ENCODE measurements at places on chromosomes 5 and 9.

- no peak for DNase-seq
These were observed 172.1 kb downstream of the PPP2R2B start for GRCh38 chr5:146706321-146706972.

- DNase-seq, result no peak
These were observed 2.0 kb upstream of the FOXB2 start for GRCh38 chr9:77017505-77017894.

DNA sequence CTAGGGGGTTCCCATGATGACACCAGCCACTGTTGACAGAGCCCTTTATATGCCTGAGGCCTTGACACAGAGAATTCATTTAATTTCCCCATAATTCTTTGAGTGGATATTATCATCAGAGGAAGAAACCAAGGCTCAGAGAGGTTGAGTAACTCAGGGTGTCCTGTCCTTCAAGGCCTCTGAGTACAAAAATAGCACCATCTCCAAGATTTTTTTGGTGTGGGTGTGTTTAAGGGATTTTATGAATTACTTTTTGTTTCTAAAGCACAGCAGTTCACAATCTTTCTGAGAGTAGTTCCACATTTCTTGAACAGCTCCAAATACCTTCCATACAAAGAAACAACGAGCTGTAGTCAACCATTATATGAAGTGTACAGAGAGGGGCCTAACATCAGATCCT lies 6.2 kb upstream of the GSN start:
- no peak for DNase-seq

- DNase-seq, result peak; percentile 90
These were observed 27.2 kb downstream of the NEK6 start for GRCh38 chr9:124284940-124285441.

DNA sequence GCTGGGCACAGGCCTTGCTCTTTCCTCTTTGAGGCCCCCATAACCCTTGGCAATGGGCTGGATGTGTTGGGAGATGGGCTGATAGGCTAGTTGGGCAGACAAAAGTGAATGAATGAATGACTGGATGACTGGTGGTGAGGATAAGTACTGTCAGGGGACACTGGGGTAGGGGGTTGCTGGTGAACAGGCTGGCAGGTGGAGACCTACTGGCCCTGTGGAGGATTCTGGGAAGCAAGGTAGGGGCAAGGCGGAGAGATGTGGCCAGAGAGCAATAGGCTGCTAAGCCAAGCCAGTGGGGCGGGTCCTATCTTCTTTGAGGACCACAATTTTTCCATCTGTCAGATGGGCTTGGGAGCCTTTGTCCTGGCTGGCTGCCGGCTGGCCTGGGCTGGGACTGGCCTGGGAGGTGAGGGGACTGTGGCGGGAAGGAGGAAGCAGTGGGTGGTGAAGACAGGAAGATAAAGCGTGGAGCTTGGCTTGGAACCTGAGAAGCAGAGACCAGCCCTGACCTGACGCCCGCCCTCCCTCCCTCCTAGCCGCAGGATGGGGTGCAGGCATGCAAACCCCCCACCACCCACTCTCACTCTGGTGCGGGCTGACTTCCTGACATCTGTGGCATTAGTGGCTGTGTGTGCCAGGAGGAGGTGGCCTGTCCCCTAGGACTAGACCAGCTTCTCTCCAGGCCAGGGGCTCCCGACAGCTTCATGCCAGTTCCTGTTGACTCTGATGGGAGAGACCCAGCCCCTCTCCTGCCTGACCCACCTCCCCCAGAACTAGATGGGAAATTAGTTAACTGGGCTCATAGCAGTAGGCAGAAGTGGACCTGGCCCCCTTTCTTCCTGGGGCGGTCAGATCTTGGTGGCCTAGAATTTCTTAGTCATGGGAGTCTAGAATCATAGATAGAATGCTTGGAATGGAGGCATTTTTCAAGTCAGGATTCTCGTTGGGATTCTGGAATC lies 9.5 kb downstream of the CXXC5 start:
- DNase-seq, result no peak

GRCh38 chr5:55344392-55344992 lies 36.7 kb downstream of the MTREX start:
- no peak for DNase-seq

- DNase-seq, result no peak
These were observed 41.7 kb downstream of the ITGA2 start for GRCh38 chr5:53030893-53031292.

GRCh38 chr9:33014665-33015014 lies 10.4 kb upstream of the DNAJA1 start:
- DNase-seq, result no peak

DNA sequence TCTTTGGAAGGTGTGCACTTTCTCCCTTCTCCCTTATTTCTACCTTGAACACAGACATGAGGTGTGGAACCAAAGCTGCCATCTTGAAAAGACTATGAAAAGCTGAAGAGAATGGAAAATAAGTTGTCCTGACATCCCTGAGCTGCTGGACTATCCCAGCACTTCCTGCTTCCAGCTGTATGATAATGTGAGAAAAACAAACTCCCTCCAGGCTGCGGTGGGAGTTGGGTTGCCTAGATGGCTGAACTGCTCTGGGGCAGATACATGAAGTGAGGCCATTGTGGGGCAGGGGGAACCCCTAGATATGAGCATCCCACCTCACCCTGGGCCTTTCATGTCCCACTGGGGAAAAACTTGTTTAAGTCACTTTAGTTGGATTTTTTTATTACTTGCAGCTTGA lies 82.4 kb downstream of the BOD1 start:
- DNase-seq, result no peak

DNA sequence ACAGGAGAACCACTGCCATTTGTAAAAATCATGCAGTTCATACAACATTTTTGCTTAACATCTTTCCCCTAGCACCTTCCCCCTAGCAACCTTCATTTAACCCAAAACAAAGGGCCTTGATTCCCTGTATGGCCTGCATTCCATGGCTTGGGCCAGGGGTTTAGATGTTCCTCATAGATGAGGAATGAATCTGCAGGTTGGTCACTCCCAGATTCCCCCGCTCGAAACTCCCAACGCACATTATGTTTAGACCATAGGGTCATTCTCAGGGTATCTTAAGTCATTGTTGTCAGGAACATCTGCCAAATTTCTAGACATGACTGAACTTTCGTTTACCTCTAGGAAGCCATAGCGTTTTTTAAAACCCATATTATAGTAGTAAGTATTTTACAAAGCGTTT lies 282.2 kb upstream of the VLDLR start:
- DNase-seq, result no peak

GRCh38 chr5:100584069-100584468 lies 48.9 kb downstream of the FAM174A start:
- no peak for DNase-seq

DNA sequence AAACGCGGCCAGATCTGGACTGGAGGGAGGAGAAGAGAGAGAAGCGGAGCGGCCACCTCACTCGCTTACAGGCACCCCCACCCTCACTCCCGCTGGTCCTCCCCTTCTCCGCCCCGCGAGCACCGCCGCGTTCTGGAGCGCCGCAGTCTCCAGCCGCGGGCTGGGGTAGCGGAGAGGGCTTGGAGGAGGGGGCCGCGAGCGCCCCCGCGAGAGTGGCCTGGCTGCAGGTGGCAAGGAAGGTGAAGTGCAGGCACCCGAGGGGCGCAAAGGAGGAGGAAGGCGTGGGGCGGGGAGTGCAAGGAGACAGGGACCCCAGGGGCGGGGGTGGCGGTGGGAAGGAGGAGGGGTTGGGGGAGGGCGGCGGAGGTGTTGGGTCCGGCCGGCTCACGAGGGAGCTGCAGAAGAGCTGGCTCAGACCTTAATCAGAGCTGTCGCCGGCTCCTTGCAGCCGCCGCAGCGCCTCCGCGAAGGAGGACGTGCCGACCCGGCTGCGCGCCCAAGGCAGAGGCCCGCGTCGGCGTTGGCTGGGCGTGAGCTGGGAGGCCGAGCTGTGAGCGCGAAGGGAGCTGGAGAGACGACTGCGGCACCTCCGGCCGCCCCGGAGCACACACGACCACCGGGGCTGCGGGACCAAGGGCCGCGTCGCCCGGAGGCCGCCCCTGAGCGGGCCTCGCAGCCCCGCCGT lies at the start of gene DMRT3:
Gene DMRT3, plus strand, starts transcription at position 398 of the 685 bp plus-strand sequence. CDS start 347 bp downstream, outside the sequence.
- no peak for DNase-seq

GRCh38 chr5:95763941-95764340 lies 32.8 kb downstream of the RHOBTB3 start:
- DNase-seq, result no peak

- no peak for DNase-seq
These were observed 1.4 kb downstream of the BAAT start for GRCh38 chr9:101383361-101383760.

- DNase-seq, result no peak
These were observed 106.3 kb upstream of the NR3C1 start for GRCh38 chr5:143509758-143510221.

GRCh38 chr5:42677156-42677842 lies 79.3 kb upstream of the CCDC152 start:
- no peak for DNase-seq

GRCh38 chr5:133428072-133428660 lies 184.2 kb downstream of the FSTL4 start:
- DNase-seq, result no peak

GRCh38 chr5:126809916-126810315 lies 33.0 kb downstream of the LMNB1 start:
- no peak for DNase-seq

DNA sequence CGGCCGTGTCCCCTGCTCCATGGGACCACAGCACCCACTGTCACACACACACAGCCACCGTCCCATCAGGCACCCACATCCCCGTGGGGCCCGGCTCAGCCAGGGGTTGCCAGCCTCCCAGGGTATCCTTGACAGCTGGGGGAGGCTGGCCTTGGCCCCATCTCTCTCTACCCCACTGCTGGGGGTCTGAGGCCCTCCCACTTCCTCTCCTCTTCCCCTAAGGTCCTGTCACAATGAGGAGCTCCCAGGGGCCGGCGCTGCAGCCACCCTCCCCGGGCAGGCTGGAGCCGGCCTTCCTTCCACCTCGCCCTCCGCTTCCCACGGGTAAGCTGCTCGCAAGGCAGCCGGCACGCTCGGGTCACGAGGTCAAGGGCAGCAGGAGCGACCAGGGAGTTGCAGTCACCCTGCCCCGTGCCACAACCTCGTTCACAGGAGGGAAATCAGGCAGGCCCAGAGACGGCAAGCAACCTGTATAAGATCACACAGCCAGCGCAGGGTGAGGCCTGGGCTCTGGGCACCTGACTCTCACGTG lies 38.6 kb upstream of the NOTCH1 start:
- no peak for DNase-seq

DNA sequence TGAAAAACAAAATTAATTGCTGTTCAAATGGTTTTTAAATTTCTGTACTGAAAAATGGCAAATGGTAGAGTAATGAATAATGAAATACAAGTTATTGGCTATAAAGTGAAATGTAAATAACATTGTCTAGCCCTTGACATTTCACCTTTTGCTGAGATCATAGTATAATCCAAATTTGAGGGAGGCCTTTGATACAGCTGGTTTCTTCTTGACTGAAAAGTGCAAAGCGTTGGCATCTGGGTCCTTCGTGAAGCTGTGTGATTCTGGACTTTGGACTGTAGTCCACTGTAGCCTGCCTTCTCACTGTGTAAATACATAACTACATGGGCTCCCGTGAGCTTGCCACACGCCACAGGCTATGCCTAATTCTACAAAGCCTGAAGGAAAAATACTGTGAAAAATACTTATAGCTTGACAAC lies 52.3 kb downstream of the ARHGEF28 start:
- no peak for DNase-seq

DNA sequence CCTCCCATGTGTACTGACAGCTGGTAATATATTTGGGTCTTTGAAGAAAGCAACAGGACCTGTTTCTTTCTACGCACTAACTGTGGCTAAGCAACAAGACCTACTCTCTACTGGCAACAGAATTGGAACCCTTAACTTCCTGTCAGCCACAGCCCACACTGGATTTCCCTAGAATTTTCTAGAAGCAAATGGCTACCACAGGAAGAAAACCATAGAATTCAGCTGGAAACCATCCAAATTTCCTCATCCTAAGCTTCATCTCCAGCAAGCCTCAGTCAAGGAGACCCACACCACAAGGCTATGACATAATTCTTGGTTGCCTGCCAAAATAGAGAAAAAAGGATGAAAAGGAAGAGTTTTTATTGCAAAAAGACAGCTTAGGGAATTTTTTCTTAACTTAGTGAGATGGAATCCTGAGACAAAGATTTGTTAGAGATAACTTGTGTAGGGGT lies 171.8 kb upstream of the TNC start:
- DNase-seq, result no peak

GRCh38 chr5:150021491-150022157 lies 21.1 kb downstream of the HMGXB3 start:
- DNase-seq, result no peak

GRCh38 chr9:17739022-17739421 lies 160.2 kb downstream of the SH3GL2 start:
- no peak for DNase-seq

DNA sequence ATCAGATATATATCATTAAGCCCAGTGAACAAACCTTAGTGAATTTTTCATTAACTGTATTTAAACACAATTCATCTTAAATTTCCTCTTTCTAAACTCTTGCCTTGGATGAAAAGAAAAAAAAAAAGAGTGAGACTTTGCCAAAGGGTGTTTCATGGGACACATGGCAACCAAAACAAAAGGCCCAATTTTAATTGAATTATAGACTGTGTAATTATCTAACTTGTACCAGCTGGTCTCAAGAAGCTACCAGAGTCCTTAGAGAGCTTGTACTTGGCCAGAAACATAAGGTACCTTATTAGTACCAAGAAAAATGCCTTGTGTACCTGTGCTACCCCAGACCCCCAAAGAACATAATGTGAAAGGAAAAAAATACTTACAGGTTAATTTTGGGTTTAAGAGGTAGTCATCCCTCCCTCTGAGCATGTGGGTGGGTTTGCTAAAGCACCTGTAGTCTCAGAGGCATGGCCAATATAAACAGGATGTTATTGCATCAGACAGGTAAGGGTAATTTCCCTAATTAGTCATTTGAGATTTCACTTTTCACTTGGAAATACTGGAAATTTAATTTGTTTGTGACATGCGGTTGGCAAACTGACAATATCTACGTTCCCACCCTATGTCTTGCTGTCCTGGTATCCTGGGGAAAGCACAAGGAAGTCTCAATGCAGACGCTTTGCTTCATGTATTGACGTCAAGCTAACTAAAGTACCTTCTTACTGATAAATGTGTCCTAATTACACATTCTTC lies 90.1 kb downstream of the SNCAIP start:
- DNase-seq, result no peak
